ENCODE measurements at places on chromosomes 3 and 15.

- no peak for DNase-seq
These were observed 32.1 kb upstream of the IQSEC1 start for GRCh38 chr3:13105181-13105895.

- no peak for DNase-seq
These were observed 3.9 kb downstream of the MST1R start for GRCh38 chr3:49899815-49900214.

- DNase-seq: no peak
These were observed 321.6 kb upstream of the EPHA3 start for GRCh38 chr3:88785841-88786240.

GRCh38 chr3:48702320-48702920, 14.6 kb downstream of the IP6K2 start:
- DNase-seq: no peak

All from kidney tubule cell (primary cell).